CD8-positive, alpha-beta memory T cell (primary cell): ENCODE measurements at places on chromosomes 5 and 9. TPM values are rescaled to one million over a fixed set of nuclear protein-coding genes. Genes with fewer than 3 reads are reported as not detected.

GRCh38 chr9:121662359-121662758 is 10.9 kb downstream of the DAB2IP start:
- no peak for DNase-seq

- no peak for DNase-seq
Observed at GRCh38 chr5:128424646-128425045, 113.4 kb downstream of the FBN2 start.

DNA sequence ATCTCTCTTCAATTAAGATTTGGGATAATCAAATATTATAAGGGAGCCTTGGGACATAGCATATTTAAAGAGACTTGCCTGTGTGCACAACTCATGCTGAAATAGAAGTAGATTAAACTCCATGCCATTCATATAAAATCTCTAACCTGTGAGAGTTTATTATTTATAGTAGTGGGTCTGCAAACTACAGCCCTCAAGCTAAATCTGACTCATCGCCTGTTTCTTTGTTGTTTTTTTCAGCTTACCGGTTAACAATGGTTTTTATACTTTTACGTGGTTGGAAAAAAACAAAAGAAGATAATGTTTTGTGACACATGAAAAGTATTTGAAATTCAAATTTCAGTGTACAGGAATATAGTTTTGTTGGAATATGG is 61.9 kb upstream of the GHR start:
- DNase-seq = no peak

GRCh38 chr5:127804886-127805426 is 101.8 kb downstream of the CCDC192 start:
- no peak for DNase-seq

- peak; percentile 30 for DNase-seq
Observed at GRCh38 chr5:154196955-154197652, 6.6 kb downstream of the GALNT10 start.

DNA sequence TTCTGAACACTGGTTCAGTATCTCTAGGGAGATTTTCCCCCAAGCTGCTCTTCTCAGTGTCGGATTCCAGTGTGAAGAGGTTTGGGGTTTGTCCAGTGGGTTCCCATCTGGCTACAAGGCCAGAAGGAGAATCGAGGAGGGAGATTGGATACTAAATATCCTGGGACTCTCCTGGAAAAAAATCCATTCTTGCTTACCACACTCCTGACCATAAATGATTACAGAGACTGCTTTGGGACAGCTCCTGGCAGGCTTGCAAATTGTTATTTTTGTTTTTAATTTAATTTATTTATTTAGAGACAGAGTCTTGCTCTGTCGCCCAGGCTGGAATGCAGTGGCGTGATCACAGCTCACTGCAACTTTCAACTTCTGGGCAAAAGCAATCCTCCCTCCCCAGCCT is 4.7 kb upstream of the SUSD1 start:
- DNase-seq = no peak

DNA sequence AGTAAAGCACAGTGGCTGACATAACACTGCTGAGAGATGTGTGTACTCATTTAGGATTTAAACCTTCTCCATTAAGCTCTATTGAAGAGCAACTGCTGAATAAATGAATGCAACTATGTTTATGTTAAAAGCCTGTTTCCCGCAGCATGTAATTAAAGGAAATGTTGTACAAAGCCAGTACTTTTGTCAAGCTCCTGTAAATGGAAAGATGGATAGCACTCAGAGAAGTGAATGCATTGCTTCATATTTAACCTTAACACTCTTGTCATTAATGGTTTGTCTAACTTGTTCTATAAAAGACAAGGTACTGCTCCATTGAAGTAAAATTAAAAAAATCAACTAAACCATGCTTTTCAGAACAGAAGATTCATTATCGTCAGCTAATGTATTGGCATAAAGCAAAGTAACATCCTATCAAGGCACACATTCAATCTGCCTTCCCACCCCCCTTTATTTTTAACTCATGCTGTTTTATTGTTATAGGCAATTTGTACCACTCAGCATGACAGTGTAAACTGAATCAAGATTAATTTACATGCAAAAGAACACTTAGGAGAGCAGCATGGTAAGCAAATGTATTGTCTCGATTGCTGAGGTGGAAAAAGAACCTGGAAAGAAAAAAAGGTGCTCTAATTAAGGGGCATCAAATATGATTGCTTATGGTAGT is 240.9 kb upstream of the TBCA start:
- no peak for DNase-seq

DNA sequence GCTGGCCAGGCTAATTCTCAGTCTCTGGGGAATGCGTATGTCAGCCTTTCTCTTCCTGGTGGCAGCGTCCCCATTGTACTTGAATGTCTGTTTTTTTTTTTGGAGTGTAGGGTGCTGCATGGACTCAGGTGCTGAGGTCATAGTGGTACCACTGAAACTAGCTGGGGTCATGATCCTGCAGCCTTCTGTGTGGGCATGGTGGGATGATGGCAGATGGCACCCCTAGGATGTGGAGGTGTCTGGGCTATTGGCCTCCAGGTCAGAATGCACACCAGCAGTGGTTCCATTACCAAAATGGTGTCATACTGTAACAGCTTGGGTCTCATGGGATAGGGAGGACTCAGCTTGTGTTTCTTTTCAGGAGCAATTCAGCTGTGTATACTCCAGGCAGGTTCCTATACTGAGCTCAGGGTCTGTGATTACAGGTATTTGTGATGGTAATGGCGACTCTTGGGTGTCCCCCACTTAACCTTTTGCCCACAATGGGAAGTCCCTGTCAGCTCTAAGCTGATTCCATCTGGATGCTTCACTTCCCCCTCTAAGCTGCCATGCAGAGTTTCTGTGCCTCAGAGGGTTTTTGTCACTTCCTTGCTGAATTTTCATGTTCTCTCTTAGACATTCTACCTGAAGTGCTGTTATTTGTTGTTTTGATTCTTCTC is 17.9 kb downstream of the HSD17B4 start:
- no peak for DNase-seq

- no peak for DNase-seq
Observed at GRCh38 chr5:6317116-6317798, 61.1 kb downstream of the MED10 start.

Gene INSL6
- total RNA-seq = not detected

Gene CCDC69
- total RNA-seq = 50.5 TPM

Gene PCDHGA5
- total RNA-seq = 0.11 TPM

Gene NUP214
- 69.2 TPM for total RNA-seq
